ENCODE measurements at places on chromosomes 11 and 22. TPM values are rescaled to one million over a fixed set of nuclear protein-coding genes. Genes with fewer than 3 reads are reported as not detected.

The OVOL1 gene
- not detected for polyA plus RNA-seq

DNA sequence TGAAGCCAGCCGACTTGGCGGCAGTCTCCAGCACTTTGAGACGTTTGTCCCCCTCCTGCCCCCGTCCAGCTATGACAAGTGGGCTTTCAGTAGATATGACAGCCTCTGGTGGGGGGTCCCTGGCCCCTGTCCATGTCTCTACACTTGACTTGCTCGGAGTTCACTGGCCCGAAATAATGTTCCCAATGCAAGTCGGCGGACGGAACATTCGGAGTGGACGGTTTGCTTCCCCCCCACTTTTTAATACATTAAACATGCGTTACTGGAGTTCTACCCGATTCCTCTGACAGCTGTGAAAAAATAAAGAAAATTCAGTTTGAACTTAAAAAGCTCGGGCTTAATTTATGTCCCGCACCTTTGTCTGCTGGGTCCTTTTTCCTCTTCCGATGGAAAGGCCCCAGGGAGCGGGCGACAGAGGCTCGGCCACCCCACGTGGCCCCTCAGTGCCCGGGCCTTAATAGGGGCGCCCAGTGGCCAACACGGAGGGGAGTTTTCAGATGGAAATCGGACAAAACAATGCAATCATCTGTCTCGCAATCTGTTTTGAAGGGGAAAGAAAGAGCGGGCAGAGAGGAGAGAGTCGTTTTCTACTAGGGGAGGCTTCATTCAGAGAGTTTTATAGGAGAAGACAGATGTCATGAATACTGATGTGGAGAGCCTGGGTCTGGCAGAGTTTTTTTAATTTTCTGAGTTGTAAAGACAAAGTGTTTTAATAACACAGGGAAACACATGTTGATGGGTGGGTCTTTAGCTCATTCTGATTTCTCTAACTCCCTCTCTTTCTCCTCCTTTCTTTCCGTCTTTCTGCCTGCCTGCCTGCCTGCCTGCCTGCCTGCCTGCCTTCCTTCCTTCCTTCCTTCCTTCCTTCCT is 50.2 kb downstream of the SMIM38 start:
- no peak overlapping the region for H3K4me3 ChIP-seq
- peaks cover 7% of the 10 kb centered on the region for H3K27me3 ChIP-seq
- peaks cover 5% of the 10 kb centered on the region for H3K36me3 ChIP-seq
- H3K27ac ChIP-seq: no peak overlapping the region
- DNase-seq: no peak

GRCh38 chr11:47147250-47147649 is 29.4 kb downstream of the ARFGAP2 start:
- peaks cover 5% of the 10 kb centered on the region for H3K36me3 ChIP-seq
- H3K27ac ChIP-seq: no peak overlapping the region
- H3K27me3 ChIP-seq: no peaks in the 10 kb centered on the region
- no peak for DNase-seq
- H3K4me1 ChIP-seq: peaks cover 8% of the 10 kb centered on the region

- no peak overlapping the region for H3K4me3 ChIP-seq
- no peak overlapping the region for H3K27ac ChIP-seq
- no peak for DNase-seq
- H3K27me3 ChIP-seq: no peaks in the 10 kb centered on the region
- H3K36me3 ChIP-seq: peaks cover 20% of the 10 kb centered on the region
- no peaks in the 10 kb centered on the region for H3K4me1 ChIP-seq
Measured at GRCh38 chr11:34132261-34132965, 27.0 kb downstream of the NAT10 start.

GRCh38 chr22:36954251-36955014 is 41.0 kb downstream of the CSF2RB start:
- H3K27ac ChIP-seq: no peak overlapping the region
- H3K36me3 ChIP-seq: peaks cover 2% of the 10 kb centered on the region
- DNase-seq: no peak
